ENCODE measurements at places on chromosomes 4 and X. TPM values are rescaled to one million over a fixed set of nuclear protein-coding genes. Genes with fewer than 3 reads are reported as not detected.

The RELL1 gene
- total RNA-seq = 28.6 TPM

The GPRASP2 gene
- 4.0 TPM for total RNA-seq

The PROM1 gene
- not detected for total RNA-seq

The SRPX gene
- total RNA-seq = 9.4 TPM

The CENPI gene
- total RNA-seq = 4.6 TPM

The GPR101 gene
- total RNA-seq = not detected
